Uterine smooth muscle cell (primary cell): ENCODE measurements at places on chromosomes 2 and 18. TPM values are rescaled to one million over a fixed set of nuclear protein-coding genes. Genes with fewer than 3 reads are reported as not detected.

The CD226 gene
- 0.44 and 0.50 TPM in 2 replicates for total RNA-seq

The FSHR gene
- total RNA-seq = not detected in 2 replicates

The GKN1 gene
- total RNA-seq = not detected in 2 replicates

The SLC9A2 gene
- total RNA-seq = not detected in 2 replicates

The TMEFF2 gene
- 0.22 TPM in 1 of 2 replicates, not detected in the other for total RNA-seq

The MALL gene
- total RNA-seq = 18.1 and 59.2 TPM in 2 replicates

The GRHL1 gene
- total RNA-seq = under 0.01 and 0.37 TPM in 2 replicates

The KCNG2 gene
- total RNA-seq = not detected in 2 replicates

The SERPINB12 gene
- total RNA-seq = not detected in 2 replicates

The LYG1 gene
- 0.22 and 0.50 TPM in 2 replicates for total RNA-seq

The ACTR1B gene
- total RNA-seq = 84.1 and 93.2 TPM in 2 replicates

The MAP3K19 gene
- total RNA-seq = not detected in 2 replicates

The AQP12B gene
- total RNA-seq = not detected in 2 replicates

The ZNF521 gene
- 33.6 and 36.4 TPM in 2 replicates for total RNA-seq

The SRD5A2 gene
- not detected in 2 replicates for total RNA-seq

The POTEJ gene
- total RNA-seq = not detected in 2 replicates

The SERPINB11 gene
- not detected in 2 replicates for total RNA-seq

The UGT1A8 gene
- 0.12 TPM in 1 of 2 replicates, not detected in the other for total RNA-seq

The POTEC gene
- not detected in 2 replicates for total RNA-seq

The LYPD1 gene
- total RNA-seq = 0.22 and 1.1 TPM in 2 replicates

The SEPTIN10 gene
- 110 and 113 TPM in 2 replicates for total RNA-seq

The PPP1R1C gene
- 0.25 and 2.2 TPM in 2 replicates for total RNA-seq

The SIX3 gene
- under 0.01 TPM in 1 of 2 replicates, not detected in the other for total RNA-seq

The GKN2 gene
- total RNA-seq = not detected in 2 replicates

The C2orf66 gene
- total RNA-seq = under 0.01 and 0.12 TPM in 2 replicates

The DNAJC5G gene
- total RNA-seq = not detected in 2 replicates

The KCNE4 gene
- total RNA-seq = 12.6 and 13.9 TPM in 2 replicates

The STK11IP gene
- total RNA-seq = 17.9 and 18.6 TPM in 2 replicates

The CYP26B1 gene
- 0.33 and 0.37 TPM in 2 replicates for total RNA-seq

The ADAM23 gene
- 9.9 and 10.5 TPM in 2 replicates for total RNA-seq

The UGT1A10 gene
- 0.11 TPM in 1 of 2 replicates, not detected in the other for total RNA-seq

The AGXT gene
- under 0.01 TPM in 1 of 2 replicates, not detected in the other for total RNA-seq

The SH2D6 gene
- 0.89 and 1.4 TPM in 2 replicates for total RNA-seq

The MERTK gene
- 0.11 and 0.37 TPM in 2 replicates for total RNA-seq

The PTPRN gene
- 9.0 and 58.1 TPM in 2 replicates for total RNA-seq

The LYG2 gene
- total RNA-seq = not detected in 2 replicates

The CSRNP3 gene
- total RNA-seq = 1.8 and 1.9 TPM in 2 replicates

The STAT4 gene
- 0.25 and 0.55 TPM in 2 replicates for total RNA-seq

The AQP12A gene
- total RNA-seq = not detected in 2 replicates

The SCTR gene
- not detected in 2 replicates for total RNA-seq

The FN1 gene
- 2,380 and 5,716 TPM in 2 replicates for total RNA-seq

The XDH gene
- under 0.01 and 1.2 TPM in 2 replicates for total RNA-seq

The CDH2 gene
- 46.3 and 107 TPM in 2 replicates for total RNA-seq

The SLC66A3 gene
- total RNA-seq = 23.5 and 37.4 TPM in 2 replicates

The DSEL gene
- 69.8 and 80.0 TPM in 2 replicates for total RNA-seq

The LYPD6B gene
- total RNA-seq = not detected in 2 replicates

The OST4 gene
- 224 and 453 TPM in 2 replicates for total RNA-seq
